ENCODE measurements at places on chromosomes 16 and 17. TPM values are rescaled to one million over a fixed set of nuclear protein-coding genes. Genes with fewer than 3 reads are reported as not detected.

Gene CDR2L
- total RNA-seq = 72.0 TPM

Gene SMIM36
- total RNA-seq = not detected

Gene PRDM7
- total RNA-seq = 0.02 TPM

Gene MT4
- total RNA-seq = not detected
